ENCODE measurements at places on chromosomes 1 and 21.

DNA sequence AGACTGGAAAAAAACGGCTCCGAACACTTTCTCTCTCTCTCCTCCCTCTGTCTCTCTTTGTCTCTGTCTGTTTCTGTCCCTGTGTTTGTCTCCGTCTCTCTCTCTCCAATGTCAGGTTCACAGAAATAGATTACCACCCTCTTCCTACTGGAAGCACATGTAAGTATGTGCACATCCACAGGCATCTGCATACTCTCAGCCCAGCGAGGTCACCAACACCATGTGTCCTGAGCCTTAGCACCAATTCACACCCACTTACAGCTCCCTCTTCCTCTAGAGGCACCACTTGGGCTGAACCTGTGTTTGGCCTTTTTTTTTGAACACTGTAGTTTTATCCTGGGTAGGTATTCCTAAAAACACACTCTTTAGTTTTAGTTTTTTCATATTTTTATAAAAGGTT lies 130.5 kb downstream of the ETS2 start:
- no peak for DNase-seq

DNA sequence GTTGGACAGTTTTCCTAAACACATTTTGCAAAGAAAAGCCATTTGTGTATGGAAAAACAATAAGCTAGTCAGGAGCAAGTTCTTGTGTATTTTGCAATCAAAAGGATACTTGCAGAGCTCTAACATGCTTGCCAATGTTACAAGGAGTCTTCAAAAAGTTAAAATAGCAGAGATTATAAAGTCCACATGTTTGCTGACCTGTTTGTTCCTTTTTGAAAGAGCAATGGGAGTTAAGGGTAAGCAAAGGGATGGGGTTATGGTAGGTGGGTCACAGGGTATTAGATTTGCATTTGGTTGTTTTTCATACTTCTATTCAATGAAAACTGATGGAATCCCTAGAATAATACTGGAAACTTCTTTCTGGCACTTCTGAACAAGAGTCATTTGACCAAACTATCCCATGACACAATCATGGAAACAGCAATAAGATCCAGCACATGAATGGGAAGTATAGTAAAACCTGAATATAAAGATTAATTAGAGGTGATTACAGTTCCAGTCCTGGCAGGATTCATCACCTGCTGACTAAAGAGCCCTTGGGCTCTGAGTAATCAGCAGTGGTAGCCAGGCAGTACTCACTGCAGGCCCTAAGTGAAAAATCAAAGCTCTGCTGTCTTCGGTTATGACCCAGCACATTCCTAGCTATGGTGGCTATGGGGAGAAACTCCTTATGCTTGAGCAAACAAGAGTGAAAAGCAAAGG lies 27.1 kb upstream of the ZC3H11B start:
- no peak for DNase-seq

DNA sequence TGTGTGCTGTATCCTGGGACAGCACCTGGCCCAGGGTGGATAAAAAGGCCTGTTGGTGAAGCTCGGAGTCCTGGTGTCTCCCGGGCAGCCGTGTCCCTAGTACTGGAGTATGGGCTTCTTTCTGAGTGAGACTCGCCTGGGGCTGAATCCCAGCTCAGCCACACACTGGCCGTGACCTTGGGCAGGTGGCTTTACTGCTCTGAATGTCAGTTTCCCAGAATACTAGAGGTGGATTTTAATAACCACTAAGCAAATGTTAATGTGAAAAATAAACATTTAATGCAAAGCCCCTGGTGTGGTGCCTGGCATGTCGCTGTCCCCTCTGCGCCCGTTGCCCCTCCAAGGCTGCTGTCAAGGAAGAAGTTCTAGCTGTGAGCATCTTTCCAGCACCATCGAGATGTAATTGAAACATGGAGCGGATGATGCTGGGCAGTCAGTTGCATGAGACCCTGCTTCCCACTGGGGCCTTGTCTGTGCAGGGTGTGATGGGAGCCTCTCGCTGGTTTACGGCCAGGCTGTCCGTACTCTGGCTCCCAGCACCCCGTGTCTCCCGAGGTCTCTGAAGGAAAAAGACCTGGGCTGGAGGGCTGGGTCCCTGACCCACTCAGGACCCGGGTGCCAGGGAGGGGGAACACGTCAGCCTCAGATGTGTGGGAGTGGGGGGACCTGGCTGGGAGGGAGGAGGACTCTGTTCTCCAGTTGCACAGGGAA lies 527.8 kb downstream of the MATN1 start:
- no peak for DNase-seq

DNA sequence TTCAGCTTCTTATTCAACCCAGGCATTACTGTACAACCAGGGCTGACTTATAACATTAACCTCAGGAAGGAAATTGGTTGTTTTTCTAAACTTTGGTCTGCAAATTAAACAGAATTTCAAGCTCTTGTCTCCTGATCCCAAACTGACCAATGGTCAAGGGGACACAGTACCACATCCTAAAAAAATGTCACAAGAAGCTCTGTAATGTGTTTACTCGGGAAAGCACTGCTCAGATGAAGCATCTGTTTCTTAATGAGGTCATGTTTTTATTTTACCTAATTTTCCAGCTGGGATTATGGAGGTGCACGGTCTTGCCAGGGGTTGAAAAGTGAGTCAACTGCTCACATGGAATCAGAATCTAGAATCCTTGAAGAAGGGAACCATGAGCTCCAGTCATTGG lies 18.7 kb downstream of the ADAMTS5 start:
- DNase-seq: no peak

DNA sequence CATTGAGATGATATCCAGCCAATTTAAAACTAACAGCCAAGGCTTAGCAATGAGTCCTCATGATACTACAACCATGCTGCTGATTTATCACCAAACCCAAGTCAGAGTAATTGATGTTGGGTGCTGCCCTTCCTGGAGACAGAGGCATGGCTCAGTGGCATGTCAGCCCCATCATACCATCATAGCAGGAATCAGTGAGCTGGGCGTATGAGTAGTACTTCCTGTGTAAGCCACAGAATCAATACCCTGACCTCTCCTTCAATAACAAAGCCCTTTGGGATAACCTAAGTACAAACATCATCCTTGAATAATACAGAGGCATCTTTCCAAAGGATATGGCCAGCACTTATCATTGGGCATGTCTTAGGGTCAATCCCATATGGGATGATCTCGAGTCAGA lies 3.0 kb upstream of the LCE1E start:
- no peak for DNase-seq

- peak; percentile 58 for DNase-seq
These were observed 9.5 kb downstream of the SH3BGRL3 start for GRCh38 chr1:26289158-26290059.

- no peak for DNase-seq
These were observed 150.1 kb downstream of the PLXNA2 start for GRCh38 chr1:208093754-208094719.

DNA sequence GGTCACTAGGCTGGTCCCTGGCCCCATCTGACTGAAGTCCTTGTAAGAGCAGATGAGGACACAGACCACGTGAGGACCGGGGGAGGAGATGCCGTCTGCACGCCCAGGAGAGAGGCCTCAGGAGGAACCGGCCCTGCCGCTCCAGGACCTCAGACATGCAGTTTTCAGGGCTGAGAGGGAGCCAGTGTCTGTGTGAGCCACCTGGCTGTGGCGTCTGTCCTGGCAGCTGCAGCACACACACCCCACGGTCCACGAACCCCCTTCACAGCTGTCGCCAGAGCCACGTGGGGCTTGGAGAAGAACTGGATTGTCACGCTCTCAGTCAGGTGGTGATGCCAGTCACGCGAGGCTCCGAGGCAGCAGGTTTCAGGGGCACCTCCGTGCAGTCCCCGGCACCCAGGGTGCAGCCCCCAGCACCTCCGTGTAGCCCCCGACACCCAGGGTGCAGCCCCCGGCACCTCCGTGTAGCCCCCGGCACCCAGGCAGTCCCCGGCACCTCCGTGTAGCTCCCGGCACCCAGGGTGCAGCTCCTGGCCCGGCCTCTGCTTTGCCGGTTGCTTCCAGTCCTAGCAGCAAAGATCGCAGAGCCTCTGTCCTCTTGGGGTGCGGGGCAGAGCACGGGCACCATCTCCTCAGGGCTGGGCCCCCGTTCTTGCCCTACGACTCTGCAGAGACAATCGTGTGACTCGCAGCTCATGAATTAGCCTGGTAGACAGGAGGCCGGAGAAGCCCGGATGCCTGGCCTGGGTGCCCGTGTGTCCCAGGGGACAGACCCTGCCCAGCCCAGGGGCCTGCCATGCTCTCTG lies 19.0 kb upstream of the SUMO3 start:
- DNase-seq: peak; percentile 92

DNA sequence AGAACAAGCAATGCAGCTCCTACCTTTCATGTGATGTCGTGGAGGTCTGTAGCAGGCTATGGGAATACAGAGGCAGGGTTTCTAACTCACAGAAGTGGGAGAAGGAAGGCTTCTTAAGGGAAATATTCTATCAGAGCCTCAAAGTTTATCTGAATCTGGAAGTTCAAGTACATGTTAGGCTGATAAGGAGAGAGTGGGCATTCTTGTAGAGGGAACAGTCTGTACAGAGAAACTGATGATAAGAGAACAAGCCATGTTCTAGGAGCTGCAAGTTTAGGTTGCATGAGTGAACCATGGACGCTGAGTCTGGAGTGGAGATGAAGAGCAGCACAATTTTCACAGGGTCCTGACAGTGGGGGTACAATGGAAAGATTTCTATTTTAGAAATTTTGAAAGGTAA lies 344.0 kb downstream of the CHRM3 start:
- DNase-seq: no peak

DNA sequence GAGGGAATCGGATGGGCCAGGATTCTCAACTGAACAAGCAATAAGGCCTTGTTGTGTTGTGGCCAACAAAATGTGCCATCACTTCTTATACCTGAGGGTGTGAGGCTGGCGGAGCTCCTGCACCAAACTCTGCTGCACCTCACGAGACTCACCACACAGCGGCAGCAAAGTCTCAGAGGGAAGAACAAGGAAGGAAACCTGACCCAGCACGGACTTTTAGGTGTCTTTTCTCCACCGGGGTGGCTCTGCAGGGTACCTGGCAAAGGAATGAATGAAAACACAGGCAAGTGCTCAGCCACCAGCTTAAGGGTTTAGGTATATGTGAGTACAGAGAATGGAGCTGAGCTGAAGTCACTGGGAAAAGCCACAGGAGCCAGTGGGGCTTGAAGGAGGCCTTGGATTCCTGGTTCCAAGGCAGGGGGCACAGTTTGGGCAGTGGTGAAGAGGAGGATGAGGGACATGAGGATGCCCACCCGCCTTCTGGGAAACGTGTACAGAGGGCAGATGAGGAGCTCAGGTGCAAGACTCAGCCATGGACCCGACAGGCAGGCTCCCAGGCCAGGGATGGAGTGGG lies 31.1 kb upstream of the HSD3B1 start:
- DNase-seq: no peak

DNA sequence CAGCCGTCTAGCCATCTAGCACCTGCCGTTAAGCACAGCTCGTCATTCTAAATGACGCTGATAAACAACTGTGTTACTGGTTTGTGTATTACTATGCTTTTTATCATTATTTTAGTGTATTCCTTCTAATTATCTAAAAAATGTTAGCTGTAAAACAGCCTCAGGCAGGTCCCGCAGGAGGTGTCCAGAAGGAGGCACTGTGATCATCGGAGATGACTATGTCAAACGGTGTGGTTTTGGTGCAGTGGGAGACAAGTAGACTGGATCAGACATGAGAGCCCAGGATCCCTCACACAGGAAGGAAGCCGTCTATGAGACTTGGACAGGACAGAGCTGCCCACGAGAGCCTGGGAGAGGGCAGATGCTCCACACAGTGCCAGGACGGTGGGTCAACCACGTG lies 55.3 kb upstream of the COL6A1 start:
- no peak for DNase-seq

DNA sequence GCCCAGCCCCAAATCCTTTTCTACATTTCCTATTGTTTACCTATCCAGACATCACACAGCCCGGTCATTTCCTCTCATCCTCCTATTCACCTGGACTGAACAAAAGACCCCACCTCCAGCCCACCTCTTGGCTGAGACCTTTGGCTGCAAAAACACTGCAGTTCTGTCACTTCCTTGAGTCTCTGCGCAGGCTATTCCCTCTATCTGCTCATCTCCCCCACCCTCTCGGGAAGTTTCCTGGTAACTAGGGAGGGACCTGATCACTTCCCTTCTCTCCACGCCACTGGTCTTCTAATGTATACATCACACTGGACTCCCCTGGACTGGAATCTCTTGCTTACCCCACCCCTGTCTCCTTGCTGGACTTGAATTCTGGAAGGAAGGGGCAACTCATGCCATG lies 5.3 kb downstream of the HTR1D start:
- DNase-seq: peak; percentile 72

DNA sequence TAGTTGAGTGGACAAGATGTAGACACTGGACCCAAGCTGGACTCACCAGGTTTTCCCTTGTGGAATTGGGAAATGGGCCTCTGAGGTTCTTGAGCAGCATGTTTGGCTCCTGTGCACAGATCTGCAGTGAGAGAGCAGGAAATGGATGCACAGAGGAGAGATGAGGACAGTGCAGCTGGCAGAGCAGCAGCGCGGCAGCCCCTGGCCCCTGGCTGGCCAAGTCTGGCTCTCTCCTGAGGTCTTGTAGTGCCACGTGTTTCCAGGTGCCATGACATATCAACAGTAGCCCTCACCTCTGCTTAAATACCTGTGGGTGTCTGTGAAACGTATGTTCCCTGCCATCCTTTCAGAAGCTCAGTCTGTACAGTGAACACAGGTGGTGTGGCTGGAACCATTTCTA lies 19.2 kb upstream of the BCL10 start:
- no peak for DNase-seq

DNA sequence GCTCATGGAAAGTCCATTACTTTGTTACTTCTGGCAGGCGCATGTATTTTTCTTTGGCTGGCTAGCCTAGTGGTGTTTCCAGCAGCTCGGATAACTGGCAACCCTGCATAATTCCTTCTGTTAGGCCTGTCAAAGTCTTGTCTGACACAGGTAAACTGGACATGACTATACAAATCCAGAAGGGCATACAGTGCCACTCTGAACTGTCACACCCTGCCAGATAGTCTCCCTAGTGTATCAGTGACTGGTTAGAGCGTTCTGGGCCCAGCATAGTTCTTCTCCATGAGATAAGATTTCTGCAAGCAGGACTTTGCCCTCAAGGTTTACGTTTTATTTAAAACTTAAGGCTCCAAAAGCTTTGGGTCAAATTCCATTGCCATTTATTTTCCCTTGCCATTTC lies 177.7 kb upstream of the GORAB start:
- DNase-seq: no peak

DNA sequence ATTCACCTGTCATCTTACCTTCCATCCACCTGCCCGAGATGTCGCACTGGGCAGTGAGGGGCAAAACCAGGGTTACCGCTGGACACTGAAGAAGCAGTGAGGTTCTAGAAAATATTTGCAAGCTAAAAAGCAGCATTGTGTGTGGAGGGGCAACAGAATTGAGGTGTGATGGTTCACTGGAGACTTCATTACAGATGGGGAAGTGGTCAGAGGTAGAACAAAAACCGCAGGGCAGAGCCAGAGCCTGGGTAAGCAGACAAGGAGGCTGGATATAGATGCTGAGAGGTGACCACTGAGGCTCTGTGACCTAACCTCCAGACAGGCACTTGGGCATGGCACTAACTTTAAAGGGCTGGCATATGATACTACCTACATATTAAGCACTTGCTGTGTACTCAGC lies 363.9 kb upstream of the PROX1 start:
- DNase-seq: no peak
